ENCODE measurements at places on chromosomes 12 and 14. TPM values are rescaled to one million over a fixed set of nuclear protein-coding genes. Genes with fewer than 3 reads are reported as not detected.
A peak's percentile ranks its signal among the peaks of the same experiment; 100 is the strongest.

DNA sequence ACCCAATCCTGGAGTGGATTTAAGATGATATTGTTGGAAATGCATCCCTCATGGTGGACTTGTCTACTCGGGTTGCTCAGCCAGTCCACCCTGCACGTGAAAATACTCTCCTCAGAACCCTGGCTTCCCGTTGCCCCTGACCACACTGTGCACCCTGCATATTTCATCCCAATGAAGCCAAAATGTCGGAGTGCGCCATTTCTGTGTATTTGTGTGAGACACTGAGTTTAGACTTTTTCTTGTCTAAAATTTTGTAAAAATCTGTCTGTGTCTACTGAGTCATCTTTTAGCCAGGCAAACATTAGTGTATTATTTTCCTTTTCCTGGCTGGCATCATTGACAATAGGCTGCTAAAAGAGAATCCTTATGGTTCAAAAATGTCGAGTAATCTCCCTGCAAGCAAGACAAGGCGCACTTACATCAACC is 485 bp upstream of the PNMA1 start:
- H3K4me1 ChIP-seq = peaks cover 25% of the 10 kb centered on the region
- H3K36me3 ChIP-seq = peaks cover 3% of the 10 kb centered on the region
- no peaks in the 10 kb centered on the region for H3K27me3 ChIP-seq

GRCh38 chr12:113235976-113236375 is 14.7 kb downstream of the TPCN1 start:
- H3K4me1 ChIP-seq = peaks cover 30% of the 10 kb centered on the region
- H3K27ac ChIP-seq = no peak overlapping the region
- H3K36me3 ChIP-seq = peaks cover 12% of the 10 kb centered on the region
- H3K27me3 ChIP-seq = no peaks in the 10 kb centered on the region
- H3K4me3 ChIP-seq = no peak overlapping the region
- no peak for DNase-seq

Gene NFATC4
- 7.6 TPM for total RNA-seq

Gene DPPA3
- total RNA-seq = not detected

DNA sequence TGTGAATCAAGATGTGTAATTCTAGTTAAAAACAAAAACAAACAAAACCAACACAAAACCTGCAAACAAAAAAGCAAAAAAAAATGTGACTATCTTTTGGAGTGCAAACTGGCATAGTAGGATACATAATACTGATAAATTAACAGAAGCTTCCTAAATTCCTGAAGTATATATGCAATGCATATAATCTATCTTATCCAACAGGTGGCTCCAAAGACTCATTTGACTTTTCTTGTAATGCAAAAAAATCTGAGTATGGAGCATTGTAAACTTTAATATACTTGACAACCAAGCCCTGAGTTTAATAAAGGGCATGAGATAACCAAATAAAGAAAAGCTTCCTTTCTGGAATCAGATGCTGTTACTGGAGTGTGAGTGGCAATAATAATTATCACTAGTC is 1003.6 kb downstream of the FSCB start:
- H3K27me3 ChIP-seq = no peaks in the 10 kb centered on the region
- DNase-seq = no peak
- H3K4me1 ChIP-seq = no peaks in the 10 kb centered on the region

- DNase-seq = no peak
- no peak overlapping the region for H3K27ac ChIP-seq
- H3K4me3 ChIP-seq = no peak overlapping the region
Measured at GRCh38 chr14:76941544-76941943, 87.0 kb downstream of the IRF2BPL start.

DNA sequence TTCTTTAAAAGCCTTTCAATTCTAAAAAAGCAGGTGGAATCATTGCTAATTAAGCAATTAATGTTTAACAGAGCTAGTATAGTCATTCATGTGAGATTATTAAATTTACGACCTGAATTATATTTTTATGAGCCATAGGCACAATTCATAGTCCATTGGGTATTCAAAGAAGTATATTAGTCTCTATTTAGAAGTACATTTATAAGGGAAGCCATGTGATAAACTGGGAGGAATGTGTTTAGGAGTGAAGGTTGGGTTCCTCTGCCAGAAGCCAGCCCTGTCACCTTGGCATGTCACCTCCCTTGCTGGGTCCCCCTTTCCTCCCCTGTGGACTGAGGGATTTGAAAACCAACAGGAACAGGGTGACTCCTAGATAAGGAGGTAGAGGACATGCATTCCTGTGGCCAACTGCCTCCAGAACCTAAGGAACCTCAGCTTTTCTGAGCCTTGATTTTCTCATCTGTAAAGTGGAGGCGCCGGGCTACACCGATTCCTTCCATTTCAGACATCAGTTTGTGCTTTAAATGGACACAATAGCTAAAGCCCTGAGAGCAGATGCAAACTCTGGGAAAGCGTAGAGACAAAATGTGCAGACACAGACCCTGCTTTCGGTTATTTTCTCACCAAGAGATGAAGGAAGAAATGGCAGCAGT is 5.4 kb upstream of the KRT2 start:
- no peak overlapping the region for H3K4me3 ChIP-seq
- no peak for DNase-seq
- 0 out of 2 replicates have a peak, but pooled peaks cover 3% of the 10 kb centered on the region for H3K27me3 ChIP-seq
- H3K4me1 ChIP-seq = peaks cover 15% of the 10 kb centered on the region
- H3K27ac ChIP-seq = no peak overlapping the region
- no peaks in the 10 kb centered on the region for H3K36me3 ChIP-seq

DNA sequence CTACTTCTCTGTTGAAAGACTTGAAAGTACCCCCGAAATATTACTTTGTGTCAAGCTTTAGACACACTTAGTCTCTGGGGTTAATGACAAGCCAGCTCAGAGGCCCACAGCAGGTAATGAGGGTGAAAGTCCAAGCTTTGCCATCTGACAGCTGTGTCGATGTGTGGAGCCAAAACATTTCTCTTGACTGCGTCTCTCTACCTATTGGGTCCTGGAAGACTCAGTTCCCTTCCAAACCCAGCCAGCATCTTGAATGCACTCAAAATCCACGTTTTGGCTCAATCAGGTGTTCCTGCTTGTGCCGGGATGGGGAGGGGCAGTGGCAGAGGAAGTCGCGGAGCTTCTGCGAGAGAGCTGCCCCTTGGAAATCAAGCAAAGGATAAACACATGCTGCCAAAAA is 3.2 kb downstream of the PLXNC1 start:
- no peak for DNase-seq
- no peak overlapping the region for H3K27ac ChIP-seq
- H3K36me3 ChIP-seq = no peaks in the 10 kb centered on the region
- no peak overlapping the region for H3K4me3 ChIP-seq
- no peaks in the 10 kb centered on the region for H3K4me1 ChIP-seq

DNA sequence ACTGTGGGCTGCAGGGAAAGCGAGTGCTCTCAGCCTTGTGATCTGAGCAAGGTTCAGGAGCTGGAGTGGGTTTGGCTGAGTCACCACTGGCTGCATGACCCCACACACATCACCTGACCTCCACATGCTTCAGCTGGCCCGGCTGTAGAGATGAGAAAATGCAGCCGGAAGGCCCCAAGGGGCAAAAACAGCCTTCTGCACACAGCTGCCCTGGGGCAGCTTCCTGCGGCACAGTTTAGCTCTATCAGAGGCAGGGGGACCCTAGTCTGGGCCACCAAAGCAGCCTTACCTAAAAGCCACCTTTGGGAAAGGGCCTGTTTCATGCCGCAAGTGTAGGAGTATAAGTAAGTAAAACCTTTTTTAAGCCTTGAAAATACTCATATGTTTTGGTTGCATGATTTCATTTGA is 123.3 kb downstream of the SSPN start:
- H3K4me3 ChIP-seq = no peak overlapping the region
- no peak for DNase-seq
- H3K27me3 ChIP-seq = no peaks in the 10 kb centered on the region
- no peaks in the 10 kb centered on the region for H3K36me3 ChIP-seq
- peak overlapping the region; percentile 21 for H3K27ac ChIP-seq

DNA sequence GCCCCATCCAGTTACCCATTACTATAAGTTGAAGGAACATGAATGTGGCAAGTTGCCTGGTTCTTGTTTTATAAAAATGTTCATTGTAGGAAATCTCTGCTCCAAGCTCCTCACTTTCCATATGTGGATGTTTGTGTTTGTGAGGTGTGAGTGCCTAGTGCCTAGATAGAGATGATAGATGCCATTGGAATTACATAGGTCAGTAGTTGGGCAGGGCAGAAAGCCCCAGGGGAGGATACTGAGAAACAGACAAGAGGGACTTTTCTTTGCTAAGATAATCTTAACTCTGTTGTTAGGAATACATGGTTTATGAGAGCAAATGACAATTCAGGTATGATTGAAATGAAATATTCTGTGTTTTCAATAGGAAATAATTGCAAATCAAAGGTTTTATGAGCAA is 226.3 kb upstream of the GRIP1 start:
- peaks cover 28% of the 10 kb centered on the region for H3K27me3 ChIP-seq
- DNase-seq = no peak
- H3K36me3 ChIP-seq = no peaks in the 10 kb centered on the region
- no peaks in the 10 kb centered on the region for H3K4me1 ChIP-seq

- DNase-seq = no peak
- no peaks in the 10 kb centered on the region for H3K36me3 ChIP-seq
- peaks cover 19% of the 10 kb centered on the region for H3K4me1 ChIP-seq
- peak within 1 kb of the TSS; percentile 50 for H3K4me3 ChIP-seq
Measured at GRCh38 chr14:75578102-75578785, at the start of gene FLVCR2. TSS of gene FLVCR2 (plus strand) at chr14:75578620. CDS start at chr14:75578973, 353 bp downstream.

Gene RFLNA
- not detected for total RNA-seq

Gene ZDHHC22
- 0.10 TPM for total RNA-seq

GRCh38 chr14:105155071-105155651 is 13.4 kb downstream of the JAG2 start:
- no peak overlapping the region for H3K4me3 ChIP-seq
- H3K27ac ChIP-seq = no peak overlapping the region
- H3K36me3 ChIP-seq = peaks cover 2% of the 10 kb centered on the region
- H3K27me3 ChIP-seq = no peaks in the 10 kb centered on the region
- no peaks in the 10 kb centered on the region for H3K4me1 ChIP-seq

DNA sequence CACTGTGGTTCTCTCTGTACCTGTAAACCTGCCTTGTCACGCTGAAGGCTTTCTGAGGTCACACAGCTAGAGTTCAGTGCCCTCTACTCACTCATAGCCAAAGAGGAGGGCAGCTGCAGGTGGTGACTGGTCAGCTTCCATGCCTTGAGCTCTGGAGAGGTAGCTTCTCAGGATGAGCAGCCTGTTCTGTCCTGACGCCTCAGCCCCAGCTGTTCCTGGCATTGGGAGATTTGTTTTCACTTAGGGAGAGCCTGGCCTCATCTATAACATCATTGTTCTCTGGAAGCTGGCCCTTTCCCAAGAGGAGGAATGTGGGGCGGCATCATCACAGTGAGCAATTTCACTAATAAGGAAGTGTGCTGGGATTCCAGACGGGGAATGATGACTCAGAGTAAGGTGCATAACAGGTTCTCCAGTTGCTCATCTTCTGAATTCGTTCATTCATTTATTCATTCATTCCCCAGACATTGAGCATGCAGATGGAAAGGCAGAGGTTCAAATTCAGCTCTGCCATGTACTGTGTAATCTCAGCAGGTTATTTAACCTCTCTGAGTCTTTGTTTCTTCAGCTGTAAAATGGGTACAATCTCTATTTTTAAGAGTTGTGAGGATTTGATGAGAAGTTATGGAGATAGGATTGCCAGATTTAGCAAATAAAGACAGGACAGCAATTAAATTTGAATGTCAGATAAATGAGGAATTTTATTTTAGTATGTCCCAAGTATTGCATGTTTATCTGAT is 255.8 kb upstream of the CRY1 start:
- no peaks in the 10 kb centered on the region for H3K36me3 ChIP-seq
- peaks cover 61% of the 10 kb centered on the region for H3K4me1 ChIP-seq
- H3K27ac ChIP-seq = peak overlapping the region; percentile 52
- peak overlapping the region; percentile 27 for H3K4me3 ChIP-seq

GRCh38 chr14:61923348-61923747 is 161.1 kb downstream of the SNAPC1 start:
- no peak overlapping the region for H3K27ac ChIP-seq
- H3K4me1 ChIP-seq = no peaks in the 10 kb centered on the region
- no peaks in the 10 kb centered on the region for H3K36me3 ChIP-seq
- H3K27me3 ChIP-seq = peaks cover 61% of the 10 kb centered on the region
- no peak overlapping the region for H3K4me3 ChIP-seq

- H3K27me3 ChIP-seq = no peaks in the 10 kb centered on the region
- no peaks in the 10 kb centered on the region for H3K4me1 ChIP-seq
- no peak overlapping the region for H3K4me3 ChIP-seq
- H3K36me3 ChIP-seq = no peaks in the 10 kb centered on the region
Measured at GRCh38 chr14:38063711-38064320, 143.9 kb upstream of the SSTR1 start.

DNA sequence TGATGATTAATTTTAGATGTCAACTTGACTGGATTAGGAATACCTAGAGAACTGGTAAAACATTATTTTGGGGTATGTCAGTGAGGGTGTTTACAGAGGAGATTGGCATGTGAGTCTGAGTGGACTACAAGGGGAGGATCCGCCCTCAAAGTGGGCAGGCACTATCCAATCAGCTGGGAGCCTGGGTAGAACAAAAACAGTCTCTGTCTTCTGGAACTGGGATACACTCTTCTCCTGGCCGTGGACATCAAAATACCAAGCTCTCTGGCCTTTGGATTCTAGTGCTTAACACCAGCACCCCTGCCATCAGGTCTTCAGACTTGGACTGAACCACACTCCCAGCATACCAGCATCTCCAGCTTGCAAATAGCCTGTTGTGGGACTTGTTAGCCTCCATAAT is 4.4 kb upstream of the SCAF11 start:
- H3K36me3 ChIP-seq = no peaks in the 10 kb centered on the region
- peaks cover 7% of the 10 kb centered on the region for H3K4me1 ChIP-seq
- DNase-seq = no peak
- H3K4me3 ChIP-seq = no peak overlapping the region

Gene MYH6
- total RNA-seq = not detected

Gene LRP1-AS
- total RNA-seq = not detected

DNA sequence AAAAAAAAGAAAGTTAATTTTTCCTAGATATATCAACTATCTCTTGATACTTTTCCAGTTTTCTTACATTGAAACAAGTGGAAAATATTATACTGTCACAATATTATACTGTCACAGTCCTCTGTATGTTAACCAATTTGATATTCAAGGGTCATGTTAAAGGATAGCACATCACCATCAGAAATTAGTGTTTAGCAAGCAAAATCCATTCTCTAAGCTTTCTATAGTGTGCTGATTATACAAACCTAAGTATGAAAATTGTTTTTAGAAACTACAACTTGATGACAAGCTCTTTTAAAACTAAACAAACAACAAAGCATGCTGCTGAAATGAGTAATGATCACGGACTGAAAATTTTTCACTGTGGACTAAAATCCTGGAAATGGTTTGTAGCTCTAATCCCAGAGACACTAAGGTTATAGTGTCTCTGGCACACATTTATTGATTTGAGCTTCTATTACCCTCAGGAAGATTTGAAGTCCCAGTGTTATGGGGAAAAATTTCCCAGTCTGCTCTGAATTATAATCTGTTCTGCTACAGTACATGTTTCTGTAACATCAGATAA is 9.7 kb downstream of the SPTSSA start:
- no peak overlapping the region for H3K27ac ChIP-seq
- no peaks in the 10 kb centered on the region for H3K27me3 ChIP-seq
- peaks cover 10% of the 10 kb centered on the region for H3K36me3 ChIP-seq
- no peak for DNase-seq

DNA sequence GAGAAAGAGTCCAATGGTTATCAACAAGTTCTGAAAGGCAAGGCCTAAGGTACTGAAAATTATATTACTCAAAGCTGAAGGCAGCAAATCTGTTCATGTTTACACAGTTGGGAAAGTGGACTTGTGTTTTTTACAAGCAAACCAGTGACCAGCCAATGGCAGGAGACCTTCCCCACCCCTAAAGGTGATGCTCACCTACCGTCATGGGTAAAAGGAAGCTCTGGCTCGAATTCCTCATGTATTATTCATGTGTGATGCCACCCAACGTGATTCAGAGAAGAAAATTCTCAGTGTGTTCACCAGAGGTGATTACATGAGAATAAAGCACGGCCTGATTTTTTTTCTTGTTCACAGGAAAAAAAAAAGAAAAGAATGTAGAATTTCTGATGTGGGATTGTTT is 1161.2 kb upstream of the SEL1L start:
- no peak overlapping the region for H3K4me3 ChIP-seq
- H3K27me3 ChIP-seq = no peaks in the 10 kb centered on the region
- no peak overlapping the region for H3K27ac ChIP-seq
- no peaks in the 10 kb centered on the region for H3K36me3 ChIP-seq
- H3K4me1 ChIP-seq = no peaks in the 10 kb centered on the region
